Activated CD4-positive, alpha-beta memory T cell treated with anti-CD3 and anti-CD28 coated beads for 36 hours (primary cell): ENCODE measurements at places on chromosomes 4 and X.

- no peak for DNase-seq
These were observed 146.1 kb downstream of the NEXMIF start for GRCh38 chrX:74779175-74779574.

- peak; percentile 42 for DNase-seq
These were observed 46.4 kb downstream of the PAGE2 start for GRCh38 chrX:55135171-55135570.

DNA sequence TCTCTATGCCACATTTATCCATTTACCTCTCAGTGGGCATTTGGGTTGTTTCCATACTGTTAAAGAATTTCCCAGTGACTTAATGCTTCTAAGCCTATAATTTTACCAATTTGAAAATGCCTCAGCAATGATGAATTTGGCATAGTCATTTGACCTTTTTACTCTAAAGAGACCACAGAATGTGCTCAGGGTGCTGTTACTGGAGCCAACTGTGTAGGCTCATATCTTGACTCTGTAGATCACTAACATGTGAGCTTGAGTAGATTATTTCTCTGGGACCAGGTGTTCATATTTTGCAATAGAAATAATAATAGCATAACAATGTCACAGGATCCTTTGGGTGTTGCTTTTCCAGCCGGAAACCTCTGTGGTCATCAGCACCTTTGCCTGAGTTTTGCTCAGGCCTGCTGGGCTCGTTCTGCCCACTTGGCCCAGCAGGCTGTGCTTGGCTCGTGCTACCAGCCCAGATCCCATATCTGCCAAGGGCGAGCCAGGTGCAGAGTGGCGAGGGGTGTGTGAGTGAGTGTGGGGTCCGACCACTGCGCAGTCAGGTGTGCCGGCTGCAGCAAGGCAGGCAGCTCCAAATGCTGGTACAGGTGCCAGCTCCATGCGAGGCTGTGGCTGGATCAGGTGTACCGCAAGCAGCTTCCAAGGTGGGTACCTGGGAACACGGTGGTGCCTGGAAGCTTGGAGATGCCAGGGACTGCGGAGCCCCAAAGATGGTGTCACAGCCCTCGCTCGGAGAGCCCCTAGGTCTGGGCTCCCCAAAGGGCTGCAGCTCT, 70.6 kb upstream of the ANK2 start:
- DNase-seq: no peak

GRCh38 chr4:41400296-41400695, 137.7 kb upstream of the LIMCH1 start:
- DNase-seq: no peak

DNA sequence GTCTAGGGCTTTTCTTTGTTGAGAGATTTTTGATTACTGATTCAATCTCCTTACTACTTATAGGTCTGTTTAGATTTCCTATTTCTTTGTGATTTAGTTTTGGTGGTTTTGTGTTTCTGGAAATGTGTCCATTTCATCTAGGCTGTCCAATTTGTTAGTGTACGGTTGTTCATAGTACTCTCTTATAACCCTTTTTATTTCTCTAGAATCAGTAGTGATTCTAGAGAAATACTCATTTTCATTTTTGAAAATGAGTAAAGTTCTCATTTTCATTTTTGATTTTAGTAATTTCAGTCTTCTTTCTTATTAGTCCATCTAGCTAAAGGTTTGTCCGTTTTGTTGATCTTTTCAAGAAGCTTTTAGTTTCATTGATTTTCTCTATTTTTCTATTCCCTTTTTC, 7.5 kb downstream of the IL13RA1 start:
- DNase-seq: no peak

- DNase-seq: no peak
These were observed 49.7 kb downstream of the SAT1 start for GRCh38 chrX:23832721-23833120.

DNA sequence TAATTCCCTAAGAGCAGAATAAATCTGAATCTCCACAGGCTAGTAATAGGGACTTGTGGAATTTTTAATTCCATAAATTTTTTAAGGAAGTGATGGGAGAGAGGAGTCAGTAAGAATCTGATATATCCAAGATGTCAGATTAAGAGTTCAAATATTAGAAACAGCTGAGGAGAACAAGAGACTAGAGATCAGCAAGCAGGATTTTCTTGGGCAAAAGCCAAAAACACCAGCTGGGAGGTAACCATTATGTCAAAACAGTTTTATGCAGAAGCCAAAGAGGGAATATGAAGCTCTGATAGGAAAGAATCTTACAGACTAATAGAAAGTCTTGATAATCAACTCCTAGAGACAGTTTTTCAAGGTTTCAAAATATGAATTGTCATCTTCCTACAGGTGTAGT, 72.2 kb upstream of the RBPJ start:
- DNase-seq: no peak

- no peak for DNase-seq
These were observed 150.0 kb downstream of the TET2 start for GRCh38 chr4:105296672-105297071.
